ENCODE measurements at places on chromosomes 4 and X. TPM values are rescaled to one million over a fixed set of nuclear protein-coding genes. Genes with fewer than 3 reads are reported as not detected.

Gene EIF4E
- polyA plus RNA-seq, result 22.0 TPM

Gene GAGE12J
- polyA plus RNA-seq, result not detected

Gene SPANXB1
- polyA plus RNA-seq, result not detected

Gene ADH1B
- 48.6 TPM for polyA plus RNA-seq

Gene KLB
- polyA plus RNA-seq, result 1.1 TPM

Gene MAB21L2
- polyA plus RNA-seq, result 0.12 TPM

Gene LRP2BP
- 2.1 TPM for polyA plus RNA-seq

Gene VCX3A
- polyA plus RNA-seq, result 0.30 TPM

Gene SLC6A8
- 14.4 TPM for polyA plus RNA-seq

Gene PAGE1
- polyA plus RNA-seq, result not detected

Gene ZDHHC15
- 0.96 TPM for polyA plus RNA-seq

Gene CLRN2
- not detected for polyA plus RNA-seq

Gene SORBS2
- polyA plus RNA-seq, result 61.7 TPM

Gene RASGEF1B
- polyA plus RNA-seq, result 2.9 TPM

Gene PLS3
- polyA plus RNA-seq, result 25.7 TPM

Gene NXF2B
- polyA plus RNA-seq, result 0.23 TPM

Gene FABP2
- not detected for polyA plus RNA-seq

Gene SNCA
- 5.6 TPM for polyA plus RNA-seq

Gene CTBP1
- 131 TPM for polyA plus RNA-seq

Gene PSAPL1
- polyA plus RNA-seq, result not detected

Gene PPP1R3F
- polyA plus RNA-seq, result 2.9 TPM

Gene PLAC8
- 10.0 TPM for polyA plus RNA-seq

Gene DCAF4L1
- polyA plus RNA-seq, result 0.09 TPM

Gene MUC7
- polyA plus RNA-seq, result not detected

Gene CT45A2
- not detected for polyA plus RNA-seq

Gene STBD1
- 3.6 TPM for polyA plus RNA-seq

Gene FAM50A
- 91.5 TPM for polyA plus RNA-seq

Gene SLIT2
- polyA plus RNA-seq, result 0.68 TPM

Gene MAGEA2
- not detected for polyA plus RNA-seq

Gene PITX2
- not detected for polyA plus RNA-seq

Gene KIAA1210
- not detected for polyA plus RNA-seq

Gene NXF2
- polyA plus RNA-seq, result 0.11 TPM

Gene LRIT3
- 0.27 TPM for polyA plus RNA-seq

Gene ERCC6L
- 0.04 TPM for polyA plus RNA-seq

Gene PCDH10
- polyA plus RNA-seq, result 0.26 TPM

Gene PPBP
- polyA plus RNA-seq, result not detected

Gene TEX11
- polyA plus RNA-seq, result 1.1 TPM

Gene NWD2
- 0.02 TPM for polyA plus RNA-seq

Gene KLHL4
- 0.04 TPM for polyA plus RNA-seq
